ENCODE measurements at places on chromosomes 5 and 9. TPM values are rescaled to one million over a fixed set of nuclear protein-coding genes. Genes with fewer than 3 reads are reported as not detected.

Gene CFAP90
- 1.1 TPM for total RNA-seq

Gene RAD17
- total RNA-seq: 29.5 TPM

Gene ACTBL2
- not detected for total RNA-seq

Gene PTPDC1
- 17.9 TPM for total RNA-seq

Gene DAB2IP
- total RNA-seq: 83.2 TPM

Gene ZDHHC11
- total RNA-seq: 1.2 TPM

- H3K4me1 ChIP-seq: no peaks in the 10 kb centered on the region
- no peak overlapping the region for H3K27ac ChIP-seq
- no peak overlapping the region for H3K4me3 ChIP-seq
- DNase-seq: no peak
- no peaks in the 10 kb centered on the region for H3K36me3 ChIP-seq
Measured at GRCh38 chr5:36570301-36571095, 35.9 kb upstream of the SLC1A3 start.

DNA sequence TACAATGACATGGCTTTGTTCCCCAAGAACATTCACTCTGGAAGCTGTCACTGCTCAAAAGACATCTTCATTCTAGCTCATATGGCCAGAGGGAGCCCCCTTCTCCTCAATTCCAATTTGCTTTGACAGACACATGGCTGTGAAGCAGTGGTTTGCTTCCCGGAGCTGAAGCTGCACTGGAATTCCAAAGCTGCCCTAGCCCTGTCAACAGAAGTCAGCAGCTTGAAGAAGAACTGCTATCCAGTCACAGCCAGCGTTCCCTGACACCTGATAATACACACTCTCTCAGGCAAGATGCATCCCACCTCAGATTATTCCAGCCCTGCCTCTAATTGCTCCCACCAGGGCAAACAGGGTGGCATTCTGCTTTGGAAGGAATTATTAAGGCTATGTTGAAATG is 93.7 kb downstream of the SEMA5A start:
- no peaks in the 10 kb centered on the region for H3K27me3 ChIP-seq
- H3K27ac ChIP-seq: no peak overlapping the region
- H3K4me3 ChIP-seq: no peak overlapping the region

GRCh38 chr9:12723409-12724028 is 30.3 kb downstream of the TYRP1 start:
- H3K27ac ChIP-seq: no peak overlapping the region
- no peak overlapping the region for H3K4me3 ChIP-seq
- H3K27me3 ChIP-seq: no peaks in the 10 kb centered on the region
- no peaks in the 10 kb centered on the region for H3K4me1 ChIP-seq
- DNase-seq: no peak

- H3K4me1 ChIP-seq: no peaks in the 10 kb centered on the region
- no peak for DNase-seq
- H3K36me3 ChIP-seq: no peaks in the 10 kb centered on the region
- H3K27ac ChIP-seq: no peak overlapping the region
- H3K4me3 ChIP-seq: no peak overlapping the region
Measured at GRCh38 chr9:94108584-94108983, 24.3 kb downstream of the PTPDC1 start.

GRCh38 chr9:123852403-123852802 is 77.5 kb downstream of the DENND1A start:
- no peaks in the 10 kb centered on the region for H3K27me3 ChIP-seq
- H3K4me1 ChIP-seq: no peaks in the 10 kb centered on the region
- H3K4me3 ChIP-seq: no peak overlapping the region
- no peaks in the 10 kb centered on the region for H3K36me3 ChIP-seq
- no peak for DNase-seq

- no peak for DNase-seq
- H3K27ac ChIP-seq: no peak overlapping the region
- H3K36me3 ChIP-seq: no peaks in the 10 kb centered on the region
- no peak overlapping the region for H3K4me3 ChIP-seq
- no peaks in the 10 kb centered on the region for H3K27me3 ChIP-seq
Measured at GRCh38 chr5:56075361-56075760, 80.6 kb upstream of the IL6ST start.

- H3K27ac ChIP-seq: no peak overlapping the region
- no peak for DNase-seq
- H3K27me3 ChIP-seq: peaks cover 38% of the 10 kb centered on the region
- H3K4me1 ChIP-seq: no peaks in the 10 kb centered on the region
- no peak overlapping the region for H3K4me3 ChIP-seq
Measured at GRCh38 chr5:77970891-77971290, 194.8 kb upstream of the TBCA start.

GRCh38 chr5:163497315-163497714 is 8.1 kb upstream of the MAT2B start:
- no peaks in the 10 kb centered on the region for H3K36me3 ChIP-seq
- H3K27me3 ChIP-seq: no peaks in the 10 kb centered on the region
- H3K4me3 ChIP-seq: no peak overlapping the region
- H3K27ac ChIP-seq: no peak overlapping the region

DNA sequence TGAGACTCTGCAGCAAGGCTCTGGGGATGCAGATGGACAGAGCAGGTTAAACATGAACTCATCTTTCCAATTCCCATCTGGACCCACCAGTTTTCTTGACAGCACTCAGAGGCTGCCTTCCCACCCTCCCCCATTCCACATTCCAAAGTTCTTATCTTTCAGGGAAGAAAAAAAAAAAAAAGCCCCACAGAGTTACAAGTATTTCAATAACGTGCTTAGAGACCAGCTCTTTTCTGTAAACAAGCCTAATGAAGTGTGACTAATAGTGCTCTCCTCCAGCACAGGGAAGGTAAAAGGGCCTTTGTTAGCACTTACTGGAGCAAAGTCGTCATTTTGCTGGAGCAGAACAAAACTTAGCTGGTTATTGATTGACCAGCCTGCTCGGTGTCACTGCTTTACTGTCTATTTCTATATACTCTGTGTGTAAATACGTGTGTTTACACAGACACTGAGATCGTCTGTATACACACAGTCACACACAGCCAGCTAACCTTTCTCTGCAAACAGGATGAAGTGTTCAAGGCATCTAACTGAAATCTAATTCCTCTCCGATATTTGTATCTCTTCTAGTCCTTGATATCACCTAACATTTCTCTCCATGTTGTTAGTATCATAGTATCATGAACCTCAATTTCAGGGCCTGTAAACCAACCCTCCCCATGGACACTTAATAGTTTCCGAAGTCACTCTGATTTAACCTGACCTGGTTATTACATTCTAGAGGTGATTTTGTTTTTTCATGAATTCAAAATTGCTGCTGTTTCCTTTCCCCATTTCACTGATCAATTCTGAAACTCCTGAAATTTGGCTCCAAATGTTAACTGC is 84.9 kb downstream of the ZNF608 start:
- no peaks in the 10 kb centered on the region for H3K27me3 ChIP-seq
- H3K4me1 ChIP-seq: peaks cover 3% of the 10 kb centered on the region
- DNase-seq: no peak
- H3K4me3 ChIP-seq: no peak overlapping the region
- H3K27ac ChIP-seq: peak overlapping the region; percentile 31
- H3K36me3 ChIP-seq: no peaks in the 10 kb centered on the region

DNA sequence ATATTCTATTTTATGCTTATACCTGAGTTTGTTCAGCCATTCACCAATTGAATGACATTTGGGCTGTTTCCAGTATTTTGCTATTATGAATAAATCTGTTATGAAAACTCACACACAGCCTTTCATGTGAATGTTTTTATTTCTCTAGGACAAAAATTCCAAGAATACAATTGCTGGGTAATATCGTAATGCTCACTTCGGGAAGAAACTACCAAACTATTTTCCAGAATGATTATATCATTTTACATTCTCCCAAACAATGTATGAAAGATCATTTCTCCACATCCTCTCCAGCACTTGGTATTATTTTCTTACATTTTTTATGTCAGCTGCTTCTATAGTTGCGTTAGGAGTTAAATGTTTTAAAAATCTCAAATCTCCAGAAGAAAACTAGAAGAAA is 58.3 kb upstream of the LHFPL2 start:
- no peaks in the 10 kb centered on the region for H3K4me1 ChIP-seq
- DNase-seq: no peak
- H3K27ac ChIP-seq: no peak overlapping the region
- H3K27me3 ChIP-seq: no peaks in the 10 kb centered on the region

DNA sequence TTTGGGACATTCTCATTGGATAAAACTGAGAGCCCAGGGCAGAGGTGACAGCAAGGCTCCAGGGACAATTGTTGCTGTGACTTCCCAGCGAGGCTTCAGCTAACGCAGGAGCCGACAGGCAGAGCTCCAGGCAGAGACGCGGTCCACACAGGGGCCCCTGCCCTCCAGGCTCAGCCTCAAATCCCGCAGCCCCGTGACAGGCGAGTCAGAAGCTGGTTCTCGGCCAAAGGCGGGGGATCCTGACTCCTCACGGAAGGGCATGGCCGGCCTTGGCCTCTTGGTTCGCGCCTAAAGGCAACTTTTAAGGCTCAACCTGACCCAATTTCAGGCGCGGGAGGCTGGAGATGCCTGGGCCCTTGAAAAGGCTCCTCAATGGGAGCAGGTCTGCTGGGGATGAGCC is 21.3 kb downstream of the SLC12A7 start:
- H3K4me3 ChIP-seq: no peak overlapping the region
- H3K27ac ChIP-seq: no peak overlapping the region
- H3K27me3 ChIP-seq: no peaks in the 10 kb centered on the region
- H3K4me1 ChIP-seq: no peaks in the 10 kb centered on the region
- no peak for DNase-seq

DNA sequence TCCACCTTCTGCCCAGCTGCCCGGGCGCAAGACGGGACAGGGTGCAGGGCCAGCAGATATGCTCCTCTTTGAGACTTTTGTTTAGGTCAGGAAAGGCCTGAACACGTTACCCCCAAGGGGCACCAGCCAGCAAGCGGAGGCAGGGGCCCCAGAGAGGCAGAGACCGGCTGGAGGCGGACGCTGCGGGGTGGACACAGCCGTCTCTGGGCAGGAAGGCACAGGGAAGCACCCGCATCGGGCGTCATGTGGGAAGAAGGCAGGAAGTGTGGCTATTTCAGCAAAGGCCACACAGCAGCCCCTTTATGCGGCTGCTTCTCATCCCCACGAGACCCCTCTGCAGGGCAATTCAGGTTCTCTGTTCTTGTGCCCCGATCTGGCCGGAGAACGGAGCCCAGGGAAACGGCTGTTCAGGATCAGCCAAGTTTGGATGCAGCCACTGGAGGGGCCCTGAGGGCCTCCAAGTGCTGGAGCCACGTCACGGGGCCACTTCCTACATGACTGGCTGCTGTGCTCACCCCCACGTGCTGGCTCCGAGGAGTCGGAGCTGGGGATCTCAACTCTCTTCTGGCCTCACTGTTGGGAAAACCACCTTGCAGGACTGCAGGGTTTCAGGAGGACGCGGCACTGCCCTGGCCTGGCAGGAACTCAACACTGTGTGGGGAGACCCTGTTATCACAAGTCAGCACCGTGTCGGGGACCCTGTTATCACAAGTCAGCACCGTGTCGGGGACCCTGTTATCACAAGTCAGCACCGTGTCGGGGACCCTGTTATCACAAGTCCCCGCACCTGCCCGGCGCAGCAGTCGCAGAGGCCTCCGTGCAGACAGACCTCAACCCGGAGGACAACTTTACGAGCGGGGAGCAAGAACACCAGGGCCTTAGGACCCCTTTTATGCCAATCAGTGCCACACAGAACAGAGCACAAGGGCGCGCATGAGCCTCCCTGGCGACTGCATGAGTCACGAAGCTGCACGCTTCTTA is 44.4 kb downstream of the SLC12A7 start:
- H3K36me3 ChIP-seq: no peaks in the 10 kb centered on the region
- H3K4me3 ChIP-seq: no peak overlapping the region
- no peaks in the 10 kb centered on the region for H3K27me3 ChIP-seq
- no peaks in the 10 kb centered on the region for H3K4me1 ChIP-seq
- H3K27ac ChIP-seq: no peak overlapping the region

GRCh38 chr9:96726946-96727345 is 50.9 kb downstream of the ZNF510 start:
- H3K4me1 ChIP-seq: no peaks in the 10 kb centered on the region
- no peak overlapping the region for H3K4me3 ChIP-seq
- H3K27ac ChIP-seq: no peak overlapping the region
- no peak for DNase-seq
- no peaks in the 10 kb centered on the region for H3K27me3 ChIP-seq

- no peak for DNase-seq
- H3K27ac ChIP-seq: no peak overlapping the region
- H3K4me3 ChIP-seq: no peak overlapping the region
- no peaks in the 10 kb centered on the region for H3K4me1 ChIP-seq
- no peaks in the 10 kb centered on the region for H3K27me3 ChIP-seq
- no peaks in the 10 kb centered on the region for H3K36me3 ChIP-seq
Measured at GRCh38 chr9:5388026-5388819, 48.5 kb upstream of the RLN1 start.

DNA sequence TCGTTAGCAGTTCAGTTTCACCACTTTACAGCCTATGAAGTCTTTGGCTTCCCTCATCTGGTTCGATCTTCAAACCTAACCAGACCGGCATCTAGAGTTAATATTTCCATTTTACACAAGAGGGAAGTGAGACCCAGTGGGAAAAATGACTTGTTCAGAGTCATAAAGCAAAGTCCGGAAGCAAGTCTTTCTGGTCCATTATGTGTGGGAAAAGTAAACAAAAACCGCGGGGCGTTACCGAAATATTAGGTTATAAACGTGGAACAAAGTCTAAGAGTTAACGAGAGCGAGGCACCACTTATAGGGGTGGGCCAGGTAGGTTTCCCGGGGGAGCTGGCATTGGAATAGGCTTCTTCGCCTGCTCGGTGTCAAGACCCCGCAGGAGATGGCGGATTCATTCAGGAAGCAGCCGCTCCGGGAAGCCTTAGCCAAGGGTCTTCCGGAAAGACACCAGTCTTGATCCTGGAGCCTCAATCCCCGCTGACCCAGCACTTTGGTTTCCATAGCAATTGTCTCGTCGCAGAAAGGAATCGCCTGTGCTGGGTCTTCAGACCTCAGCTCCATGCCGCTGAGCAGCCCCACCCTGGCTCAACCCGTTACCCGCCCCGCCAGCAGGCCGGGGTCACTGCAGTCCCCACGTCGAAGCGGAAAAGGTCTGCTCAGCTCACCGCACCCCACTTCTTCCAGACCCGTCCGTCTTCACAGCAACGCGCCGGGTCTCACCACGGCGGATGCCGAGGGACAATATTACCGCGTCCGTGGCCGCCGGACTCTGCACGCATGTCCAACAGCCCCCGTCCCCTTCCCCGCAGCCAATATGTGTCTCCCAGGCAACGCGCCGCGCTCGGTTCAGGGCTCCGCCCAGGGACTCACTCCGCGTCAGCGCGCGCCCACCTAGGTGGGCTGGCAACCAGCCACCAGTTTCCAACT is at the start of gene C5orf52:
TSS of gene C5orf52 (plus strand) at position 872 of the 930 bp plus-strand sequence. CDS start 82 bp downstream, outside the sequence.
- peak; percentile 39 for DNase-seq
- no peaks in the 10 kb centered on the region for H3K4me1 ChIP-seq
- H3K27me3 ChIP-seq: no peaks in the 10 kb centered on the region
- peak within 1 kb of the TSS; percentile 40 for H3K4me3 ChIP-seq

- H3K27ac ChIP-seq: no peak overlapping the region
- no peak for DNase-seq
- no peaks in the 10 kb centered on the region for H3K27me3 ChIP-seq
- no peaks in the 10 kb centered on the region for H3K36me3 ChIP-seq
- H3K4me3 ChIP-seq: no peak overlapping the region
Measured at GRCh38 chr5:154049636-154050035, 10.9 kb downstream of the MFAP3 start.

- H3K27ac ChIP-seq: peak overlapping the region; percentile 65
- DNase-seq: no peak
- H3K4me3 ChIP-seq: no peak overlapping the region
Measured at GRCh38 chr9:128860937-128861336, 20.8 kb downstream of the KYAT1 start.

Data from prostate gland (tissue), 2 donors.